ENCODE measurements at places on chromosomes 3 and 15.

GRCh38 chr15:31179693-31180092 lies 78.2 kb upstream of the TRPM1 start:
- ATAC-seq = no peak

DNA sequence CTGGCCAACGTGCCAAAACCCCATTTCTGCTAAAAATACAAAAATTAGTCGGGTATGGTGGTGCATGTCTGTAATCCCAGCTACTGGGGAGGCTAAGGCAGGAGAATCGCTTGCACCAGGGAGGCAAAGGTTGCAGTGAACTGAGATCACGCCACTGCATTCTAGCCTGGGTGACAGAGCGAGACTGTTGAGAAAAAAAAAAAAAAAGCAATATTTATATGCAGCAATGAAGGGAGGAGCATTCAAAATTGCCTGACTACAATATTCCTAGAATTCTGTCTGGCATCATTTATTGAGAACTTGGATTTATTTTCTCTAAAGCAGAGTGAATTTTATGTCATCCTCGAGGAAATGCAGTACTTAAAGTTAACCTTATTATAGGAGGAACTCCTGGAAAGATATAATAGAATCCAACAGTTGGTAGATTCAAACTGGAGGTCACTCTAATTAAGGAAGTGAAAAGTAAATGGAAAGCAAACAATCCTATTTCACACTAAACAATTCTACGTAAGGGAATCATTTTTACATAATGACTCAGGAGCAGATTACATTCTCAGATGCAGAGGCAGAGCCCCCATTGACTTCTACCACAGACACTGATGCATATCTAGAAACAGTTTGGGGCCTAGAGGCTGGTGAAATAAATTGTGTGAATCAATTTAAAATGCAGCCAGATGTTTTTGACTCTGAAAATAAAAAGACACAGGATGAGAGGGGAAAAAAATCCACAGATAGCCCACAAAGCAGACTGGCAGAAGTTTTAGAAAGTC lies 82.1 kb upstream of the FHIT start:
- no peak for ATAC-seq

GRCh38 chr3:149162007-149162406 lies 32.6 kb downstream of the HPS3 start:
- no peak for ATAC-seq

DNA sequence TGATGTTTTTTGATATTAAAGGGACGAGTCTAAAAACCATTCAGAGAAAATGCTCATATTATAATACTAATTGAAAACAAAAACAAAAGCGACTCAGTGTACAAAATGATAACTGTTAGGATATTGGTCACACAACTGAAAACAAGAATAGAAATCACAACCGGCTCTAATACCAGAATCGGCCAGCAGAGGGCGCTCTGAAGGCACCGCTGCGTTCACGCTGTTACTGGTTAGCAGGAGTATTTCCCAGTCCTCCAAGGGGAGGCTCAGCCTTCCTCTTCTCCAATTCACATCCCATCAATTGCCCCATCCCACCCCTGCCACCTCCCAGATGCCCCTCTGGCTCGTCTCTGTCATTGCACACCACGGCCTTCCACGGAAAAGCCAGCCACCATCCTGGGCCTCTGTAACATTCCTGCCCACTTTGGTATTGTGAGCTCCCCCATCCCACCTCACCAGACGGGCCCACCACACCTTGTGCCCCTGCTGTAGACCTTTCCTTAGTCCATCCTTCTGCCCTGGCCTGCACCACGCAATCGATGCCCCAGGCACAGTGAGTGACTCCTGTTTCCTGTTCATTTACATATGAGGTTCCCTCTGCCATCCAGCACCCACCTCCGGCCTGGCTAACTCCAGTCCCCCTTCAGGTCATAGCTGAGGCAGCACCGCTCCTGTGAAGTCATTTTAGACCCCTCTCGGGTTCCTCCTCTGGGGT lies 8.5 kb downstream of the FAM107A start:
- ATAC-seq = no peak

GRCh38 chr15:35886765-35887164 lies 340.8 kb upstream of the DPH6 start:
- no peak for ATAC-seq

- no peak for ATAC-seq
These were observed 145.8 kb downstream of the CHDH start for GRCh38 chr3:53700441-53700840.

DNA sequence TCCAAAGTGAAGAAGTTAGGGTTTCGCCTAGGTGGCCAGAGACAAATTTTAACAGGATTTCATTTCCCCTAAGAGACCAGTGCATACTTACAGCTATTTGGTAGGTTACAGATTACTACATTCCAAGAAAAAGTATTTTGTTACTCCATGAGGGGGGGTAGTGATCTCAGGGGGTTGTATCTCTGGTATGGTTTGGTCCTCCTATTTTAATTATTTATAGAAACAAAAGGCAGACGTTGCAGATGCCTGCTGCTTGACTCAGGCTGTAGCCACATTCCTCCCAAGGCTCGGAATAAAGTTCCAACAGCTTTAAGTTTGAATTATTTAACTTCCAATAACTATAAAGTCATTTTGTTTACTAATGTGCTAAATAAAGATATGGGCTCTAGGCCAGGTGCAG lies 1.3 kb upstream of the TRIM59 start:
- no peak for ATAC-seq

- ATAC-seq = no peak
These were observed 379.5 kb upstream of the SEMA6D start for GRCh38 chr15:47337836-47338235.

- ATAC-seq = no peak
These were observed 107.0 kb downstream of the RPLP1 start for GRCh38 chr15:69559440-69560190.

DNA sequence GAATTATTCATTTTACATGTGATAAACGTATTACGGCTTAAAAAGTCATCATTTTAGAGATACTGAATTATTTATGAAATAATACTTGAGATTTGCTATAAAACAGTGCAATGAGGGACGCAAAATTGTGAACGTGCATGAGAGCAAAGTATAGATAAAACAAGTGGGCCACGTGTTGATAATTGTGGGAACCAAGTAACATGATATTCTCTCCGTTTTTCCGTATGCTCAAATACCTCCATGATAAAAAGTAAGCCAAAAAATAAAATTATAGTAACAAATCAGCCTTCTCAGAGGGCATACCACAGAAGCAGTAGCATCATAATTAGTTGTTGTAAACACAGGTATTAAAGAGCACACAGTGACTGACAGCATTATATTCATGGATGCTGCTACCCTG lies 42.6 kb downstream of the SFMBT1 start:
- no peak for ATAC-seq

DNA sequence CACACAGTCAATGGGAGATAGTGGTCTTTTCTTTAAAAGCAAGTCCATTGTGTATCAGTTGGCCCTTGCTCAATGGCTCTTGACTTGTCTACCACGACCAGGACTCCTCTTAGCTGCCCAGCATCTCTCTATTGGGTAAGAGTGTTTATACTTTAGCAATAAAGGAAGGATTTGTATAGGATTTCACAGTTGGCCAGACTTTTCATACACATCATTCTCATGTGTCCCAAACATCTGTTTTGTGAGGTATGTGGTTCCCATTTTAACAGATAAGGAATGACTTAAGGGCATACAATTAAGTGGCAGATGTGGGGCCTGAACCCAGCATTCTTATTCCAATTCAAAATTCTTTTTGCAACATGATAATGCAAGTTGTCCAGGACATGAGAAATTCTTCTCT lies 191.5 kb downstream of the CHST2 start:
- ATAC-seq = no peak
